Nucleus accumbens (tissue), 56 donors: ENCODE measurements at places on chromosomes 16 and 17.

DNA sequence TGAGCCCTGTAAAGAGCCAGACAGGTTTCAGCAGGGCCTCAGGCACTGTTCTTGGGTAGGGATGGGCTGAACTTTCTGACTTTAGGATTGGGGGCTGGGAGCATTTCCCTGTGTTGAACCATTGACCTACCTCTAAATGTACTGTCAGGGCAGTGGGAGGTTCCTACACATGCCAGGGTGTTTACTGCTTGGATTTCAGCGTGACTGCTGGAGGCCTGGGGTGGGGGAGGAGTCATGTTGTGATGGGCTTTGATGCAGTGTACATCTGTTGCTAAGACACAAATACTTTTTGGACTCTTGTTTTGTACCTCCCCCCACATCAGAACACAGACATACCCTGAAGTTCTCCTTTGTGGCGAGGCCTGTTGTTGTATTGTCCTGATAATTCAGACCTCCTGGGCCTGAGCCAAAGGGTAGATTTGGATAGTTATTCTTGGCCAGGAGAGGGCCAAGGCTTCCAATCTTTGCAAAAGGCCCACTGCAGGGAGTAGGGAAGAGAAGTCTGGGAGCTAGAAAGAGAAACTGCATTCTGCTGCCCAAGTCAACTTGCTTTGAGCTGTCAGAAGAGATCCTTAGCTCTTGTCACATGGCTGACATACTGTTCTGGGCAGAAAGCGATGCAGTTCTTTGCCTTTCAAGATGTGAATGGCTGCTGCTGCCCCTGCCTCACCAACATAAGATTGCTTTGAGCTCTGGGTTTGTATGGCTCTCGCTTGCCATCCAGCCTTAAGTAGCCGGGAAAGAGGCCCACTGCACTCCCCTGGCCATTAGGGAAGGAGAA lies 3.7 kb downstream of the NFE2L1 start:
- DNase-seq: no peak

DNA sequence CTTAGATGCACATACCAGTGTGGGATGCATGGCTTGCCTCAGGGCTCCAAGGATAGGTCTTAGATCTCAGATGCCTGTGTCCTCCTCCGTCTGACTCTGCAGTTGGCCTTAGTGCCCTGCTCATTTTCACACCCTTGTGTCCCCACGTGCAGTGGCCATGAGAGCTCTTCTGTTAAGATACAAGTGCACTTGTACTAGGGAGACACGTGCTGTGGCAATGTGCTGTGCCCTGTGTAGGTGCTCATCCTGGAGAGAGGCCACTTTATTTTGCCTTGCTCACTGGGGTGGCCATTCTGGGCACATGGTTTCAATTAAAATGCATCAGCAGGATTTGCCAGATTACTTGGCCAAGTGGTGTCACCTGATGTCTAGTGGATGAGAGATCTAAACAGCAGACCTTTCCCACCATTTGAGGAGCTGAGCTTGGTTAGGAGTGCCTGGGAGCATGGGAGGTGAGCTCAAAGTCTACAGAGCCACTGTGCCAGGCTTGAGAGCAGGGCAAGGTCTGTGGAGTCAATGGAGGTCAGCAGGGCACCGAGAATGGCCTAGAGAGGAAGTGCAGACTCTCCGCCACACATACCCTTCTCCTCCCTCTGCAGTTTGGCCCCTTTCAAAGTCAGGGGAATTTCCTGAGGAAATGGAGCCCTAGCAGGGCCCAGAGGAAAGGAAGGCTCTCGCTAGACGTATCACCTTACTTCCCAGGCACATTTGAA lies 25.2 kb upstream of the SMPD3 start:
- no peak for DNase-seq

DNA sequence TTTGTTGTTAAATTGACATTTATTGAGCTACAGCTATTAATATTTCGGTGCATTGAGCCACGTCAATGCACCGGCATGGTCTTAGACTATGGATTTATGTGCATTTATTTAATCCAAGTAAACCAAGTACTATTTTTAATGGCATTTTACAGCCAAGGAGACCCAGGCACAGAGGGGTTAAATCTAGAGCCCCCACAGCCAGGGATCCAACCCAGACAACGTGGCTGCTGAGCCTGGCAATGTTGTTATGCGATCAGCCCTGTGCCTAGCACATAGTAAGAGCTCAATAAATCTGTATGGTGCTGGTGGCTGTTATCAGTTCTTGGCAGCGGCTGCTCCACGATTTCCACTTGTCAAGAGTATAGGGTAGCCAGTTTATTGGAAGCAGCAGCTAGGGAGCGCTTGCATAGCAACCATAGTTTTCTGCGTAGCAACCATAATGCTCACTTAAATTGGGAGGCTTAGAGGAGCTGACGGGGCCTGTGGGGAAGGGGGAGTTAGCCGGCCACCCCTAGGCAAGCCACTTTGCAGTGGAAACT lies 541 bp upstream of the RBBP6 start:
- no peak for DNase-seq

DNA sequence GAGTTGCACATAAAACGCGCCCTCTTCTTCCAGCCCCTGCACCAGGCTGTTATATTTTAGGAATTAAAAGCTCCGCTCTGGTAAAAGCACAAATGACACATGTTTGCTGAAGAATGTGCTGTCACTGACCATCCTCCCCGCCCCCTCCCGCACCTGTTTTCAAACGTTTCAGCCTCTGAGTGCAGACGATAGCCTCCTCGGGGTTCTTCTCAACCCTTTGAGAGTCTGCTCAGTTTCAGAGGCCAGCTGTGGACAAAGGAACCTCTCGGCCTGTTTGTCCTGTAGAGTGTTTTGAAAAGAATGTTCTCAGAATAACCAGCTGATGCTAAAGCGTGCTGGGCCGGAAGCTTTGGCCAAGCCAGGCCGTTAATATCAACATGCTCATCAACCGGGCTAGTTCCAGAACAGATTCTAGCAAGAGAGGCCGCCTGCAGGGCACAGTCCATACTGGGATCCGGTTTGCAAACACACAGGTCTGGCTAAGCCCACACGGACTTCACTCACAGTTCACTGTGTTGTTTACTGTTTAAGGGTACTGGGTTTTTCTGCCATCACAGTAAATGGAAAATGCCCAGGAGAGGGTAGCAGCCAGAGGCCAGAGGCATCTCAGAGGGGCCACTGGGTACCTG lies 6.4 kb upstream of the CACNG4 start:
- no peak for DNase-seq

DNA sequence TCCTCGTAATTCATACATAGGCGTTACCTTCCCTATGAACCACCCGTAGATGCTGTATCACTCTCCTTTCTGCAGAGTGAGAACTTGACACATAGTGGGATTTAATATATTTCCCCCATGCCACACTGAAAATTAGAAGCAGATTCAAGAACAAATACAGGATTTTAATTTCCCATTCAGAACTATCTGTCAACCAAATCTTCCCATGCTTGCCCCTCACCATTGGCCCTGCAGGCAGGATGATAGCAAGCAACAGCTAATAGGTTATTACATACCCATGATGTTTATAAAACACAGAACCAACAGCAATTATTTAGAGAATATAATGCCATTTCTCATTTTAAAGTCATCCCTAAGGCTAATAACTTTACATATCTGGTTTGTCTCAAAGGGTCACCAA lies 55.0 kb upstream of the GNAO1 start:
- DNase-seq: no peak

- no peak for DNase-seq
Measured at GRCh38 chr17:6799738-6800137, 23.7 kb downstream of the FBXO39 start.

- no peak for DNase-seq
Measured at GRCh38 chr17:68507576-68507975, 4.7 kb upstream of the PRKAR1A start.

- no peak for DNase-seq
Measured at GRCh38 chr17:39591958-39592954, 15.5 kb downstream of the NEUROD2 start.

DNA sequence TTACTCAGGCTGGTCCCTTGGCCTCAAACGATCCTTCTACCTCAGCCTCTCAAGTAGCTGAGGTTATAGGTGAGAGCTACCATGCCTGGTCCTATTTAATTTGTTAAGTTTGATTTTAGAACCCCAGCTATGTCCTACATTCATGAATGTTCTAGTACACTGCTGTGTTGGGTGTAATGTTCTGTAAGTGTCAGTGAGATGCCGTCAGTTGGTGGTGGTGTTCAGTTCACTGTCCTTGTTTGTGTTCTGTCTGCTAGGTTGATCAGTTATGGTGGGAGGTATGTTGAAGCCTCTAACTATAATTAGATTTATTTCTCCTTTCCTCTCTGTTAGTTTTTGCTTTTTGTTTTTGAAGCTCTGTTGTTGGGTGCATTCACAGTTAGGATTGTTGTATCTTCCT lies 8.3 kb downstream of the IST1 start:
- DNase-seq: no peak

- DNase-seq: no peak
Measured at GRCh38 chr17:413016-413350, 60.4 kb upstream of the RPH3AL start.

- DNase-seq: no peak
Measured at GRCh38 chr17:49468811-49469385, 26.2 kb upstream of the NGFR start.

DNA sequence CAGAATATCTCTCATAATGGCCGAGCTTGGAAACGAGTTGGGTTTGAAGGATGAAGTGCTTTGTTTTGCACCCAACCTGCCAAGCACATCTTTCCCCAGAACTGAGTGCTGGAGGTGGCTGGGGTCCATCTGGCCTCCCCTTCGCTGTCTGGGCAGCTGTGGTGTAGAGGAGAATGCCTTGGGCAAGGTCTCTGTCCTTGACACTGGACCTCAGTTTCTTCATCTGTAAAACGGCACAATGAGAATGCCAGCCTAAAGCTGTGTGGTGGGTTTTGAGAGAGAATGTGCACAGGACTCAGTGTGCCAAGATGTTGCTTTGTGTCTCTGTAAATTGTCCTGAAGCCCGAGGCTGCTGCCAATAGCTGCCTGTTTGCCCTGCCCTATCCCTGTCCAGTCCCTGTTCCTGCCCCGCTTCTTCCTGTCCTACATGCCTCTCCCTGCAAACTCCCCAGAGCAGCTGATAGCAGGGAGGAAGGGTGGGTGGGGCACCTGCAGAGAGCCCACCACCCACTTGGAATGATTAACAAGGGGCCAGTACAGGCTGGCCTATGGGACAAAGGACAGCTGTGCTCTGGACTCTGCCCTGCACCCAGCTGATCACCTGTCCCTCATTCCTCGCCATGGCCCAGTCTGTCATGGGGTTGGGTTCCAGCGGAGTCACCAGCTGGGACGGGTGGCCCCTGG lies 15.3 kb downstream of the LASP1 start:
- no peak for DNase-seq
